ENCODE measurements at places on chromosomes 11 and 22. TPM values are rescaled to one million over a fixed set of nuclear protein-coding genes. Genes with fewer than 3 reads are reported as not detected.

- DNase-seq = no peak
Observed at GRCh38 chr11:20059587-20060021, 100.7 kb downstream of the DBX1 start.

- peak; percentile 17 for DNase-seq
Observed at GRCh38 chr11:67271541-67272284, 5.4 kb downstream of the GRK2 start.

DNA sequence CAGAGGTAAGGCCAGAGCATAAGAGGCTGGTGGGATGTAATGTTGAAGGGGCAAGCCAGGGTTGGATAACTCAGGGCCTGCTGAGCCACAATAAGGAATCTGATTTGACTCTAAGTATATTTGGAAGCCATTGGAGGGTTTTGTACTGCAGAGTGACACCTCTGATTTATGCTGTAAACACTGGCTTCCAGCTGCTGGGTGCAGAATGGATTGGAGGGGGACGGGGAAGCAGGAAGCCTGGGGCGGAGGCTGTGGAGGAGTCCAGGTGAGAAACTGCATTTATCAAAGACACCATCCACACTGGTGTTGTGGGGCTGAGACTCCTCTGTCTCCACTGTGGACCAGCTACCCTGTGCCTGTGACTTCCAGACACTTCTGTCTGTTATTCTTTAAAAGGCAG lies 26.8 kb downstream of the MIAT start:
- no peak for DNase-seq

- DNase-seq = no peak
Observed at GRCh38 chr22:28728621-28729313, 12.9 kb downstream of the CHEK2 start.

DNA sequence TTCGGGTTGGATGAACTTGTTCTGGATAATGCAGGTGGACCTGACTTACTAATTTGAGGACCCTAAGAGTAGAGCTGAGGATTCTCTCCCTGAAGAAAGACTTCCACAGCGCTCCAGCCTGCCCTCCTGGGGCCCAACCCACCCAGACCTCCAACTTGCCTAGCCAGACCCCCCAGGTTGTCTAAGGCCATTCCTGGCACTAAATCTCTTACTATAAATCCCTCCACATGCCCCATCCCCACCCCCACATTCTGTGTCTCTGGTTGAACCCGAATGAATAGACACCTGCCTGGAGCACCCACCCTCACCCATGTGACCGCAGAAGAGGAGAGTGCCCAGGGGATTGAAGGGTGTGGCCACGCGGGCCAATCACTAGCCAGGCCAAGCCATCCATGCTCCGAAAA lies 1480.0 kb downstream of the TBC1D22A start:
- DNase-seq = no peak

GRCh38 chr11:19698493-19699292 lies 13.9 kb upstream of the NAV2 start:
- DNase-seq = peak; percentile 79

- no peak for DNase-seq
Observed at GRCh38 chr11:132692891-132693290, 839.4 kb downstream of the OPCML start.

DNA sequence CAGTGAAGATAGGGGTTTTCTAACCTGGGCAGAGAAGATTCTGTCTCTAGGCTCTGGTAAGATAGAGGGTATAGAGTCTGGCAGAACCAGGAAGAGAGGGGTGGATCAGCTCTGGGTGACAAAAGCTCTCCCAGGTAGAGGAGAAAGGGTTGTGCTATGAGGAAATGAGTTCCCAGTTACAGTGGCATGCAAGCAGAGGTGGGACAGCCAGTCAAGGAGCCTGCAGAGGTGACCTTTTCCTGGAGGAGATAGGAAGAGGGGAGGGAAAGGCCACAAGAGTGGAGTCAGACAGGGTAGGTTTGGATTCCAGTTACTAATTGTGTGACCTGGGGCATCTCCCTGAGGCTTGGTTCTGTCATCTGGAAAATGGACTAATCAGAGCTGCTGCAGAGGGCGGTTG lies 3.4 kb upstream of the CAPN5 start:
- DNase-seq = no peak

GRCh38 chr11:66011785-66012303 lies at the start of gene CST6:
Gene CST6 (plus strand): TSS chr11:66012008. CDS start chr11:66012045, 37 bp downstream.
- DNase-seq = no peak

- DNase-seq = peak; percentile 62
Observed at GRCh38 chr22:45537734-45538181, 35.1 kb downstream of the FBLN1 start.

DNA sequence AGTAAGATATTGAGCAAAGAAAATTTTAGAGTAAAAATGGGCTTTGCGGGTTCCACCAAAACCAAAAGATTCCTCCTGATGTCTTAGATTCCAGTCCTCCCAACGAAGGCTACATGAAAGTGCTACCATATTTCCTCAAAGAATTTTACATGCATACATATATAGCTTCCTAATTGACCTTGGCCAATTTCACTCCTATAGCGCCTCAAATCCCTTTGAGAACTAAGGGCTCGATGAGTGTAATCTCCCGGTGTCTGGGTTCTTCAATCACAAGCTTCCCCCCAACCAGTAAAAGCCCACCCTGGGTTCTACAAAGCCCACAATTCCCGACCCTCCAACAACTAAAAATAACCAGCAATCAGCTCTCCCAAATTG lies 1.2 kb downstream of the SIK3 start:
- DNase-seq = no peak

DNA sequence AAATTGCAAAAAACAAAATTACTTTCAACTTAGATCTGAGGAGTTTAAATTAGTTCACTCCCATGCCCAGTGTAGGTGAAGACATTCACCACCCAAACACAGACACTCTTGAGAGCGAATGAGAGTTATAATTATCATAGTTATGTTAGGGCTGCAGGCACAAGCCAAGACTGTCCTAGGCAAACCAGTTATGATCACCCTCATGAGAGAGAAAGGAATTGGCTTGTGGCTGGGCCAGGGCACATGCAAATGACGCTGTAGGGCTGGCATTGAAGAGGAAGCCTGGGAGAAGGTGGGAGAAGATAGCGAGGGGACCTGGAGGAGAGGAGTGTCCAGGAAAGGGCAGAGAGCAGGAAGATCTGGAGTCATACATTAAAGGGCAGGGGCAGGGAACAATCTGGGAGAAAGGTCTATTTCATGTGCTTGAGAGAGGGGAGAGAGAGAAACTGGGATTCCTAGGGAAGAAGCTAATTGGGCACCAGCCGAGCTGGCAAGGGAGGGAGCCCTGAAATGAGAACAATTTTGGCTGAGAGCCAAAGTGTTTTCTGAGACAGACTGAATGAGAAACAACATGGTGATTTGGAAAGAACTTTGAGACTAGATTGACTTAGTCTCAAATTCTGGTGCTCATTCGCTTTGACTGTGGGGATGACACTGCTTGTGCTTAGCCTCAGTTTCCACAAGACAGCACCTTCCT lies 279.9 kb downstream of the KIRREL3 start:
- DNase-seq = no peak

IRAG1 gene
- polyA plus RNA-seq = 3.0 TPM

KRTAP5-9 gene
- not detected for polyA plus RNA-seq

CCDC89 gene
- polyA plus RNA-seq = 0.11 TPM

Measured in heart left ventricle (tissue), 16 donors.